ENCODE measurements at places on chromosomes 3 and 15.

DNA sequence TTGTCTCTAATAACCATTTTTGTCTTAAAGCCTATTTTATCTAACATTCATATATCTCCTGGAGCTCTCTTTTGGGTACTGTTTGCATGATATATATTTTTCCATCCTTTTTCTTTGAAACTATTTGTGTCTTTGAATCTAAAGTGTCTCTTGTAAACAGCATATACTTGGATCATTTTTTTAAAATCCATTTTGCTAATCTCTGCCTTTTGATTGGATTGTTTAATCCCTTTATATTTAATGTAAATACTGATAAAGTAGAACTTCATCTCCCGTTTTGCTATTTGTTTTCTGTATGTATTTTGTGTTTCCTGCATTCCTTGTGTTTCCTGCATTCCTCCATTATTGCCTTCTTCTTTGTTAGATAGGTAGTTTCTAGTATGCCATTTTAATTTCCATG is 31.4 kb downstream of the ACAA1 start:
- no peak for DNase-seq

GRCh38 chr3:100170486-100170885 is 56.2 kb upstream of the FILIP1L start:
- no peak for DNase-seq

DNA sequence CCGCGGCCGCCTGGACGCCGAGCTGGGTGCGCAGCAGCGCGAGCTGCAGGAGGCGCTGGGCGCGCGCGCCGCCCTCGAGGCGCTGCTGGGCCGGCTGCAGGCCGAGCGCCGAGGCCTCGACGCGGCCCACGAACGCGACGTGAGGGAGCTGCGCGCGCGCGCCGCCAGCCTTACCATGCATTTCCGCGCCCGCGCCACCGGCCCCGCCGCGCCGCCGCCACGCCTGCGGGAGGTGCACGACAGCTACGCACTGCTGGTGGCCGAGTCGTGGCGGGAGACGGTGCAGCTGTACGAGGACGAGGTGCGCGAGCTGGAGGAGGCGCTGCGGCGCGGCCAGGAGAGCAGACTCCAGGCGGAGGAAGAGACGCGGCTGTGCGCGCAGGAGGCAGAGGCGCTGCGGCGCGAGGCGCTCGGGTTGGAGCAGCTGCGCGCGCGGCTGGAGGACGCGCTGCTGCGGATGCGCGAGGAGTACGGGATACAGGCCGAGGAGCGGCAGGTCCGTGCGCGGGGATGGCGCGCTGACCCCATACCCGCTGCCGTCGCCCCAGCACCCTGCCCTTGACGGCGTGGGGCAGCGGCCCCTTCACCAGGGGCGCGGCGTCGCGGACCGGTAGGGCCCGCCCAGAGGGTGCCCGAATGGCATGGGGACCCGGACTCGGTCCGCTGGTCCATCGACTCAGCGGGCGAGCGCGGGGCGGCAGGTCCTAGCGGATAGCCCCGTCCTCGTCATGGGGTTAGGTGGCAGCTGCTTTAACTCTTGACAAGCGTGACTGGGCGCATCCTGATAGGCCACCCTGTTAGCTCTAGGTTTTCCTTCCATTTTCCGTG is 848 bp downstream of the SYNM start:
- DNase-seq = no peak

- DNase-seq = no peak
Measured at GRCh38 chr3:175258763-175259162, 399.6 kb downstream of the NAALADL2 start.

DNA sequence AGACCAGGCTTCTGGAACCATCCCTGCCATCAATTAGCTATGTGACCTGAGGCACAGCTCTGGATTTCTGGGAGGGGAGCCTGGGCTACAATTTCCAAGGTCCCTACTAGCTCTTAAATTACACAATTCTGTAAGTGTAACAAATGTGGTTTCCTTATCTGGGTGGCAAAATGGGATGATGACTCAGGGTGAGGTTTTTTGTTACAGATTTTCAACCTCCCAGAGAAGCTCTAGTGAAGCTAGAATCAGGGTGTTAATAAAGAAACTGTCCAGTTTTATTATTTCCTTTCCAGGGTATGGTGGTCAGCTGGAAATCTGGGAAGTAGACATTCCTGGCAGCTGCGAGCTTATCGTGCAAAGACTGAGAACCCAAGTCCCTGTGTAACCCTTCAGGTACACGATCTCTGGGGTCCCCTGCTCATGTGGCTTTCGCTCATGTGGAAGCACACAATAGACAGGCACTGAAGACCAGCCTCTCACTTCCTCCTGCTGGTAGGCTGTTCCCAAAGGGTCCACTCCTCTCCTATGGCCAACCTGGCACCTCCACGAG is 7.3 kb downstream of the RAB27A start:
- no peak for DNase-seq

DNA sequence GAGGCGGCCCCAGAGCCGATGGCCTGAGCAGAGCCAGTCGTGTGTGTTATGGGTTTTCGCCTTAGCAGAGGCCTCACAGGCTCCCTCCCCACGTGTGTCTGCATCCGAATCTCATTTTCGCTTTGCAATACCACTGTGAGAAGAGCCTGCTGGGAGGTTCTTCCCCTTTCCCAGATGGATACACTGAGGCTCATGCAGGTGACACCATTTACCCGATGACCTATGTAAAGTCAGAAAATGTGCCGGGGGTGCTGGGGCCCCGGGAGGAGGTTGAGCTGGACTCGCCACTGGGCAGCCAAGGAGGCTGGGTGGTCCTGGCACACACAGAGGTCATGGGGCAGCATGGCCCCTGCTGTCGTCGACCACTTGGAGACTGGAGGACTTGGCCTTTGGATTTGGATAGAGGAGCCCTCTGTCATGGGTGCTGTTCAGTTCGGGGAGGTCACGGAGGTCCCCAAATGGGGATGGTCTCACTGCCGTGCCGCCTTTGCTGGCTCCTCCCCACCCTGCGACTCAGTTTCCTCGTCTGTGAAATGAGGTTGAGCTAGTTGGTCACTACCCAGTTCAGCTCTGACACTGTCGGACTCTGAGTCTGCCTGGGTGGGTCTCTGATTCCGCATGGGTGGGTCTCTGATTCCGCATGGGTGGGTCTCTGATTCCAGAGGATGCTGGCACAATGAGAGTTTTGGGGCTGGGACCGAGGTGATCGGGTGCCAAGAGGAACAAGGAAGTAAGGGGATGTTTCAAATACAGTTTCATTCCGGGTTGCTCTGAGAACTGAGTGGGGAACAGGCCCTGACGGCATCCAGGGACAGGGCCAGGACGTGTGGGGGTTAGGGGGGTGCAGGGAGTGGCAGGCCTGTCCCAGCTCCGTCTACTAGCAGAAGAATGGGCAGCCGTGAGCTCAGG is 23.2 kb upstream of the MUC4 start:
- DNase-seq = no peak

DNA sequence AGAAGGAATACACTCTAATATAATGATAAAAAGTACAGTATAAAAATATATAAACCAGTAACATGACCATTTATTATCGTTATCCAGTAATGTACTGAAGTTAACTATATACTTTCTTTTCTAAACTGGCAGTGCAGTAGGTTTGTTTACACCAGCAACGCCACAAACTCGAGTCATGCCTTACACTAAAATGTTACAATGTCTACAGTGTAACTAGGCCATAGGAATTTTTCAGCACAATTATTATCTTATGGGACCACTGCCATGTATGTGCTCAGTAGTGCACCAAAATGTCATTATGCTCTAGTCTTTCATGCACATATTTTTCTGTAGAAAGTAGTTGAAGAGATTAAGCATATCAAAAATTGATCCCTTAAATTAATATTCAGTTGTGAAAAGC is 609.8 kb upstream of the BCHE start:
- DNase-seq = no peak

DNA sequence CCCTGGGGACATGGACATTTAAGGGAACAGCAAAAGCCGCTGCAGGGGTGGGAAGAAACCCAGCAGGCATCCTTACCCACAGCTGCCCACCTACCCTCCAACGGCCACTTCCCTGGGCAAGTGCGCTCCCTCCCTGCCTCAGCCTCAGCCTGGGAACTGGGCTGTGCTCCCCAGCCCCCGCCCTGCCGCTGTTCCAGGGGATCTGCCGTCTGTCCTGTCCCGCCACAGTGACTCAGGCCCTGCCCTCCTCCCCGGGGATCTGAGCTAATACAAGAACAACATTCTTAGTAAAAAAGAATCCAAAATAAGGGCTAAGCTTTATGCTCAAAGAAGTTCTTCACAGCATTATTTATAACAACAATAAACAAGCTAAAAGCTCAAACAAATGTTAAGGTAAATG is 7.4 kb upstream of the IQSEC1 start:
- DNase-seq = no peak

DNA sequence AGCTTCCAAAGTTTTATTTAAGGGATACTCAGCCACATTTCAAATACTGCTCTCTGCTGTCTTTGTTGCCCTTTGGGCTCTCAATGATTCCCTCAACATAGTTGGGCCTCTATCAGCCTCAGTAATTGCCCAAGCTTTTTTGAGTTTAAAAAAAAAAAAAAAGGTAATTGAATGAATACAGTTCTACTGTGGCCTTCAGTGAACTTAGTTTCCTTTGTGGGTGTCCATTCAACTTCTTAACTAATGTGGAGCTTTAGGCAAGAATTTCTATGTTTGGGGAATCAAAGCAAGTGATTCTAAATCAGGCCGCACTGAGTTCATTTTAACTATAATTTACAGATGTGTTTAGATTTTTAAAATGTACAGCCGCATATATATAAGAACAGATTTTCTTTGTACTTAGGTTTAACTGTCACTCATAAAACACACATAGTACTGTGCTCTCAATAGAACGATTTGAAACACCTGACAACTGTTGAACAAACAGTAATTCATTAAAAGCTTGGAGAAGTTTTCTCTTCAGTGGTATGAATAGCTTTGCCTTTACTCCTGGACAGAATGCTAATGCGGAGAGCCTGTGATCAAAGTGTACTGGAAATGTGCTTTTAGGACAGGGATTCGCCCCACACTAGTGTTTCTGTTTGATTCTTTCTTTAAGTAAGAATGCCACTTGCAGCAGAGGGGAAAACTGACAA is 844.9 kb upstream of the SEMA6D start:
- DNase-seq = no peak

GRCh38 chr3:188362405-188362831 is 208.5 kb downstream of the LPP start:
- no peak for DNase-seq
